ENCODE measurements at places on chromosomes 5 and 9. TPM values are rescaled to one million over a fixed set of nuclear protein-coding genes. Genes with fewer than 3 reads are reported as not detected.
A peak's percentile ranks its signal among the peaks of the same experiment; 100 is the strongest.

CORO2A gene
- total RNA-seq: 5.7 TPM

PGGT1B gene
- total RNA-seq: 45.8 TPM

SLC25A2 gene
- 0.42 TPM for total RNA-seq

ACSL6 gene
- 2.3 TPM for total RNA-seq

GPX8 gene
- total RNA-seq: 36.5 TPM

F2RL2 gene
- 0.07 TPM for total RNA-seq

IQGAP2 gene
- 2.0 TPM for total RNA-seq

PCDHB12 gene
- not detected for total RNA-seq

CARD6 gene
- not detected for total RNA-seq

- no peak for DNase-seq
- H3K27ac ChIP-seq: no peak overlapping the region
- no peak overlapping the region for H3K4me3 ChIP-seq
- no peaks in the 10 kb centered on the region for H3K36me3 ChIP-seq
Measured at GRCh38 chr5:18091142-18091541, 456.9 kb downstream of the TAF11L14 start.

GRCh38 chr9:107039542-107039941 lies 176.6 kb downstream of the ZNF462 start:
- H3K4me1 ChIP-seq: no peaks in the 10 kb centered on the region
- H3K36me3 ChIP-seq: no peaks in the 10 kb centered on the region
- H3K27me3 ChIP-seq: peaks cover 12% of the 10 kb centered on the region
- no peak overlapping the region for H3K4me3 ChIP-seq

DNA sequence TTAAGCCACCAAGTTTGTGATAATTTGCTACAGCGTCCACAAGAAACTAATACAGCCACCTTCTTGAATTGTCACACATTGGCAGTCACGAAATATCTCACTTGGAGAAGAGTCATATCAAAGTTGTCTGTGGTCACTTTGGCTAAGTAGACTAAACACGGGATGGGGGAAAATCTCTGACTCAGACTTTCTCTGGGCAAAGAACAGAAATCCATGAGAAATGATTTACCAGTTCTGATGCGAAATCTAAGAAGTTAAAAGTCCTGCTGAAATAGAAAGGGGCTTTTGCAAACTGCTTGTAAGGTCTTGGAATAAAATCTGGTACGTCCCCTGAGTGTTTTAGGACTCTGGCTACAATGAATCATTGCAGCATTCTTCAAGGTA lies 158.4 kb downstream of the COL23A1 start:
- H3K4me3 ChIP-seq: no peak overlapping the region
- DNase-seq: no peak
- H3K27ac ChIP-seq: no peak overlapping the region
- no peaks in the 10 kb centered on the region for H3K4me1 ChIP-seq

DNA sequence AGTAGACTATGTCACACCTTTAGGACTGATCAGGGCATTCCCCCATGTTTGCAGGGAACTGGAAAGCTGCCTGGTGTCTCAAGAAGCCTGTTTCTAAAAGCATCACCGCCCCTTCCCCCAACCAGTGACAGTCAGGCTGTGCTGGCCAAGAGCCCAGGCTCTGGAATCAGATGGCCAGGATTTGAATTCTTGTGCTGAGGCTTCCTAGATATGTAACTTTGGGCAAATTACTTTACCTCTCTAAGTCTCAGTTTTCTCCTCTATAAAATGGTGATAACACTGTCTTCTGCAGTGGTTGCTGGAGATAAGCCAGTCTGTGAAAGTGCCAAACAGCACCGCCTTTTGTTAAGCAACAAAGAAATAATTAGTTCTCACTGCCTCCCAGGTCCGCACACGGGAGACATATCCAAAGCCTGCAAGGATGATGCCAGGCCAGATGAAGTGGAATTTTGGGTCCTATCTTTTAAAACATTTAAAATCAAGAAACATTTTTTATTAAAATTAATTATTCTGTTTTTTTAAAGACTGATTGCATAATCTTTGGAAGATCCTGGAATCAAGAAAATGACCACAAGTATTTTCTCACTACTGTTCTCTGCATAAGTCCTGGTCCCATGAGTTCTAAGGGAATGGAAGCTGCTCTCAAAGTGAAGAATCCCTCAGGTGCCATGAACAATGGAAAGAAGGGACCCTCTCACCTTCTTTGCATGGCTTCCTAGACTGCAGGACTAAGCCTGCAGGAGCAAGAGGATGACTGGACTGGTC lies 13.9 kb downstream of the SLC31A2 start:
- no peak overlapping the region for H3K4me3 ChIP-seq
- no peak for DNase-seq
- H3K27me3 ChIP-seq: no peaks in the 10 kb centered on the region
- H3K36me3 ChIP-seq: peaks cover 32% of the 10 kb centered on the region
- no peak overlapping the region for H3K27ac ChIP-seq

- H3K4me1 ChIP-seq: peaks cover 30% of the 10 kb centered on the region
- H3K36me3 ChIP-seq: no peaks in the 10 kb centered on the region
- DNase-seq: no peak
- H3K4me3 ChIP-seq: no peak overlapping the region
- H3K27me3 ChIP-seq: no peaks in the 10 kb centered on the region
Measured at GRCh38 chr9:126609711-126610388, 3.9 kb upstream of the LMX1B start.

GRCh38 chr5:151202381-151203139 lies 21.3 kb downstream of the CCDC69 start:
- peaks cover 11% of the 10 kb centered on the region for H3K4me1 ChIP-seq
- H3K27ac ChIP-seq: no peak overlapping the region
- peak overlapping the region; percentile 37 for H3K4me3 ChIP-seq
- no peaks in the 10 kb centered on the region for H3K36me3 ChIP-seq
- H3K27me3 ChIP-seq: no peaks in the 10 kb centered on the region

- no peaks in the 10 kb centered on the region for H3K4me1 ChIP-seq
- H3K27me3 ChIP-seq: no peaks in the 10 kb centered on the region
- H3K36me3 ChIP-seq: no peaks in the 10 kb centered on the region
- H3K4me3 ChIP-seq: no peak overlapping the region
- DNase-seq: no peak
Measured at GRCh38 chr5:100186181-100186580, 349.0 kb upstream of the FAM174A start.

- H3K27ac ChIP-seq: no peak overlapping the region
- peaks cover 9% of the 10 kb centered on the region for H3K36me3 ChIP-seq
- H3K4me1 ChIP-seq: no peaks in the 10 kb centered on the region
Measured at GRCh38 chr5:131394128-131394527, 130.3 kb downstream of the CDC42SE2 start.

DNA sequence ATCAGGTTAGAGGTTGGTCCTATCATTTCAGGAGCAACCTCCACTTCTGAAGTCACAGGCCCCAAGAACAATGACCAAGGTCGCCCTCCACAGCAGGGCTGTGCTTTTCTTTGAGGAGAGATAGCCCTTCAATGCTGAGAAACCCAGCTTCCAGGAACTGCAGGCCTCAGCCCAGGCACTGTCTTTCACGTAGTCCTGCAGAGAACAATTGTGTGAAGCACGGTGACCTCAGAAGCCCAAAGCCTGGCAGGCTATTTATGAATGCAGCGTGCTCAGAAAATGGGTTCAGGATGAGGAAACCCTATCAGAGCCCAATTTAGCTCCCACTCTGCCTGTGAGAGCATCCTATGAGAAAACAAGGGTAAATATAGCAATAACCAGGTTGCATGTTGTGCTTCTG lies 388.3 kb downstream of the PLK2 start:
- DNase-seq: no peak
- no peaks in the 10 kb centered on the region for H3K27me3 ChIP-seq
- H3K4me1 ChIP-seq: no peaks in the 10 kb centered on the region
- H3K27ac ChIP-seq: no peak overlapping the region

DNA sequence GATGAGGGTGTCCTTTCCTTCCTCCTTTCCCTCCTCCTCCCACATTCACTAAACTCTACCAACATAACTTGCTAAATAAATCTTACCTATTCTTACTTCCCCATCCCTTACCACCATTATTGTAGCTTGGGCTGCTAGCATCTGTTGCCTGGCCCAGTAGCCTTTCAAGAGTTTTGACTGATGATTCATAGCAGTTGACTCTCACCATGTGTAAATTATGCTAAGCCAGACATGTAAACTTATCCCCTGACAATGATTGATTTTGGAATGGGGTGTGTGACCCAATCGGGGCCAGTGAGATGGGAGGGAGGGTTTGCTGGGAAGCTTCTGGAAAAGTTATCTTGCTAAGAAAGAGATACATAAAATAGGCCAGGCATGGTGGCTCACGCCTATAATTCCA lies 161.8 kb upstream of the SPRY4 start:
- DNase-seq: no peak
- no peaks in the 10 kb centered on the region for H3K27me3 ChIP-seq
- no peak overlapping the region for H3K4me3 ChIP-seq
- H3K4me1 ChIP-seq: no peaks in the 10 kb centered on the region

GRCh38 chr5:138641547-138642298 lies 66.5 kb upstream of the HSPA9 start:
- H3K27ac ChIP-seq: no peak overlapping the region
- no peaks in the 10 kb centered on the region for H3K36me3 ChIP-seq
- peaks cover 3% of the 10 kb centered on the region for H3K4me1 ChIP-seq
- peak; percentile 48 for DNase-seq
- H3K27me3 ChIP-seq: no peaks in the 10 kb centered on the region

GRCh38 chr9:128892221-128892921 lies 10.4 kb downstream of the LRRC8A start:
- H3K27ac ChIP-seq: peak overlapping the region; percentile 13
- H3K36me3 ChIP-seq: peaks cover 9% of the 10 kb centered on the region
- peaks cover 21% of the 10 kb centered on the region for H3K4me1 ChIP-seq

- no peak for DNase-seq
- H3K4me1 ChIP-seq: no peaks in the 10 kb centered on the region
- H3K4me3 ChIP-seq: no peak overlapping the region
- H3K27me3 ChIP-seq: no peaks in the 10 kb centered on the region
- H3K36me3 ChIP-seq: no peaks in the 10 kb centered on the region
Measured at GRCh38 chr5:125575891-125576505, 829.6 kb upstream of the ZNF608 start.

GRCh38 chr5:8750100-8750499 lies 795.8 kb downstream of the SEMA5A start:
- DNase-seq: no peak
- H3K4me3 ChIP-seq: no peak overlapping the region
- no peaks in the 10 kb centered on the region for H3K27me3 ChIP-seq
- H3K36me3 ChIP-seq: no peaks in the 10 kb centered on the region
- H3K4me1 ChIP-seq: no peaks in the 10 kb centered on the region

DNA sequence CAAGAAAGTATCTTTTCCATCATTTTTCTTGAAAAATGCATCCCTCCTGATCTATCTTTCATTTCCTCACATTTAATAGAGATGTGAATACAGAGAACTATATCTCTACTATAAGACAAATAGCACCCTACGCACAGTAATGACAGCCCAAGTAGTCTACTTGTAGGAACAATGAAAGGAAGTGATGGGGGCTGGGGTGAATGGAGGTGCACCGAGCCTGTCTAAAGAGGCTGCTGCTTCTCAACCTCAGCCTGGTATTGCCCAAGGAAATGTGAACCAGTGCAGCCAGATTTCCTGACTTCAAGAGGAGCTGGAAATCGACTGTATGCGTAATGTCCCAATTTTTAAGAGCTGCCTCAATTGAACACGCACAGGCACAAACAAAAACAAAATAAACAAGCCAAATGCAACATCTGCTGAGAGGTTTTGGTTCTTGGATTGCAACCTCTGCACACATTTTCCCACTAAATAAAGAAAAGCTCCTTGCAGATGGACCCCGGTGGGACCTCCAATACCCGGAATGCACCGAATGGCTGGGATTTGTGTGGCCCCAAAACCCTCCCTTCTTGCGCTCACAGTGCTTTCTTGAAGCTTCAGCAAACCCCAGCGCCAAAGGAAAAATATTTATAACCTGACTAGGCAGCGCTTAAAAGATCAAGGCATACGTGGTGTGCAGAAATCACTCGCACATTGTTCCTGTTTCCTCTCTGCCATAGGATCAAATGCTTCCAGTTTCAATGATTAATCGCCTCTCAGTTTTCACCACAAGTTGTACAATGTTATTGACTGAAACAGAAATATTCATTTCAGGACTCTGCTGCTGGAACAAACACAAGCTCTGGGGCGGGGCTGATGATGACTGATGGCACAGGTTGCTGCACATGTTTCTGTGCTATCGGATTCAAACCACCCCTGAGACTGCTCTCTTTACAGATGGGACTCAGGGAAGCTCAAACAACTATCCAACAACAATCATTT lies 68.3 kb downstream of the KCNIP1 start:
- DNase-seq: no peak
- no peaks in the 10 kb centered on the region for H3K4me1 ChIP-seq
- no peak overlapping the region for H3K4me3 ChIP-seq
- no peak overlapping the region for H3K27ac ChIP-seq

DNA sequence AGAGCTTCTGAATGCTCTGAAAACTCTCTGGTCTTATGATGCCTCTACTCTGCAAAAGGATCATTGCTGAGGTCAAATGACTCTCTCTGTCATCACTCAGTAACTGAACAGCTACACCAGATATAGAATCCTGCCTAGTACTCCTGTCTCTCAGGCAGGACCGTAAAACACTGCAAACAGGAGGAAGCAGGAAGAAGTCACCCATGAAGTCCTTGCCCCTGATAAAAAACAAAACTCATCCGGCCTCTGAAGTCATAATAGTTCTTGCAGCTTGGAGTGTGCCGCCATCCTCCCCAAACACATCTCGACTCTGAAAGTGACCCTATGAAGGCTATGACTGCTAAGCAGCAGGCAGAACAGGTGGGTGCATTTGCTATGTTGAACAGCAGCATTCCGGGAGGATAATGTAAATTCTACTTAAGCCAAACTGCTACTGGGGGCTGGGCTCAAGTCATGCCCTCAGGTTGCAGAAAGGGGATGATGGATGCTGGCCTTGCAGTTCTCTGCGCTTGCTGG lies 81.9 kb upstream of the FAM169A start:
- DNase-seq: no peak
- no peak overlapping the region for H3K4me3 ChIP-seq
- no peaks in the 10 kb centered on the region for H3K4me1 ChIP-seq
- H3K36me3 ChIP-seq: no peaks in the 10 kb centered on the region

All from HCT116 (cell line).